HFF-Myc (cell line): ENCODE measurements at places on chromosomes 11 and 22.
A peak's percentile ranks its signal among the peaks of the same experiment; 100 is the strongest.

- no peak for DNase-seq
Measured at GRCh38 chr11:99208813-99209212, 188.1 kb downstream of the CNTN5 start.

- no peak for DNase-seq
Measured at GRCh38 chr22:37661160-37661924, 2.8 kb downstream of the PDXP start.

DNA sequence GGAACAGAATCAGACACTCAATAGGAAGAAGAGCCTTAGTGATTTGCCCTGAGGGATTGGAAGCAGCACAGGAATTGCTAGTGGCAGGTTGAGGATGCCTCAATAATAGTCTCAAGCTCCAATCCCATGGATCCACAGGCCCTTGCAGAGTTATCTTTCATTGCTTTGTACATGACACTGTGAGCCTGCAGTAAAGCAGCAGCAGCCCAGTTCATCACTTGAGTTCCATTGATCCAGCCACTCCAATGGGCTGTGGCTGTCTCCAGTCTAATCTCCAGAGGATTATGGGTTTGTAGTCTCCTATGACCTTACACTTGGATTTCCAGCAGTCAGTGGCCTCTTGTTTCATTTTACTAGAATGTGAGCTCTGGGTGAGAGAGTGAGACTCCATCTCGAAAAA is 45.4 kb downstream of the AAMDC start:
- no peak for DNase-seq

DNA sequence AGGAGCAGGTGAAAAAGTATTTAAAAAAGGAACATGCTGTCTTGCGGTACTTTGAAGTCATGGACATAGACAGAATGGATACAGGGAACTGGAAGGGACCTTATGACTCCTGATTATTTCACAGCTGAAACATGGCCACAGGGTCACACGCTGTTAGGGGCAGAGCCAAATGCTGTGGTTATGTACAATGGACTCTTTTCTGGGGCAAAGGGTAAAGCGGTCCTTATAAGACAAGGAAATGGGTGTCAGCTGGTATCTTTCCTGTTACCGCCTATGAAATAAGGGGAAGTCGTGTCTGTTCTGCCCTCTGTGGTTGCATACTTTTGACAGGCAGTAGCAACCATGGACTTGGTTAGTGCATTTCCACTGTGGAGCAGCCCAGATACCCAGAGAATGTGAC is 12.8 kb upstream of the ST14 start:
- no peak for DNase-seq

DNA sequence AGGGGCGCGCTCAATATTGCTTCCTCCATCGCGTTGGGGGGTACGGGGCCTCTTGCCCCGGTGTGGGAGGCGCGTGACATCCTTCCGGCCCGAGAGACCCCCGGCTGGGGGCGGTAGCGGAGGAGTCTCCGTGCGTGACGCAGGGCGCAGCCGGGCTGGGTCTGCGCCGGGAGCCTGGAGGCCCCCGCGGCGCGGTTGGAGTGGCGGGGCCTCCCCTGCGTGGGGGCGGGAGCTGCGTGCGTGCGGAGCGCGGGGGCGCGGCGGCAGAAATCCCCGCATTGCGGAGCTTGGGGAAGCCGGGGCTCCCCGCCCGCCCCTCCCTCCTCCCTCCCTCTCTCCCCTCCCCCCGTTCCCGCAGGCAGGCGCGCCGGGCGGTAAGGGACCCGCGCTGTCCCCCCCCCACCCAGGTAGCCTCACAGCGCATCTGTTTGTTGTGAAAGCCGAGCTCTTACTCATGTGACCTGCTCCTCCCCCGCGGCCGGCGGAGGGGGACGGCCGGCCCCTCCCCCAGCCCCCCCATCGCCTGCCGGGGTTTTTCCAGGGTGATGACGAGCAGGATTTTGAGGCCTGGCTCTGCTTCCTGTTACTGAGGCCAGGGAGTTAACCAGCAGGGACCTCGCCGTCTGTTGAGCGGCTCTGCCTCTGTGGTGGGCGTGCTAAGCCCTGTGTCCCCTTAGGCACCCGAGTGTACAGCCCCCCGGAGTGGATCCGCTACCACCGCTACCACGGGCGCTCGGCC is 1.6 kb downstream of the PIM3 start:
- DNase-seq = peak; percentile 61

- no peak for DNase-seq
Measured at GRCh38 chr11:61728940-61729219, 23.6 kb upstream of the MYRF start.

GRCh38 chr11:120883404-120884080 is 140.4 kb upstream of the TBCEL start:
- DNase-seq = no peak

DNA sequence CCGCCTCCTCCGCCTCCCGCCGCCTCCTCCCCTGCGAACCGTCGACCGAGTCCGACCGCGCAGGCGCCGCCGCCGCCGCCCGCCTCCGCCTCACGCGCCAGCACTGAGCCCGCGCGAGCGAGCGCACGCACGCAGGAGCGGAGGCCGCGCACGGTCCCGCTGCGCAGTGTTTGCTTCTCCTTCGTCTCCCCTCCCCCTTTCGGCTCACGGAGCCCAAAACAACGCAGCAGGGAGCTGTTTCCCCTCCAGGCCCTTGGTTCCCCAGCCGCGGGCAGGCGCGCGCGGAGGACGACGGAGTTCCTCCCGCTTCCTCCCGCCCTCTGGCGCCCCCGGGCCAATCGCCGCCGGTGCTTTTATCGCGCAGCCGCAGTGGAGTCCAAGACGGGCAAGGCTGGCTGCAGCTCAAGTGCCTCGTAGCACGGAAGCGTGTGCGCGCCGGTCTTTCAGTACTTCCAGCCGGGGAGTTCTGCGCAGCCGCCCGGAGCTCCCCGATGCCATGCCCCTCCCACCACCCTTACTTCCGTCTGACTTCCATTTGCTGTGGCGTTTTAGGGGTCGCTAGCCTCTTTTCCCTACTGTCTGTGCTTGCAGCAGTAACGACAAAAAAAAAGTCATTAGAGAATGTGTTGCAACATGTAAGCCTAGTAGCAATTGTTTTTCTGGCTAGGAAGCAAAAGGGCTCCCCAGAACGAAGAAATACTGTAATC is at the start of gene HNRNPUL2:
Gene HNRNPUL2 (minus strand): TSS at position 293 of the 707 bp plus-strand sequence. CDS start 301 bp downstream, outside the sequence.
- DNase-seq = peak; percentile 96

GRCh38 chr11:130024361-130024760 is 21.7 kb upstream of the PRDM10 start:
- DNase-seq = no peak
